ENCODE measurements at places on chromosomes 1 and 21.

DNA sequence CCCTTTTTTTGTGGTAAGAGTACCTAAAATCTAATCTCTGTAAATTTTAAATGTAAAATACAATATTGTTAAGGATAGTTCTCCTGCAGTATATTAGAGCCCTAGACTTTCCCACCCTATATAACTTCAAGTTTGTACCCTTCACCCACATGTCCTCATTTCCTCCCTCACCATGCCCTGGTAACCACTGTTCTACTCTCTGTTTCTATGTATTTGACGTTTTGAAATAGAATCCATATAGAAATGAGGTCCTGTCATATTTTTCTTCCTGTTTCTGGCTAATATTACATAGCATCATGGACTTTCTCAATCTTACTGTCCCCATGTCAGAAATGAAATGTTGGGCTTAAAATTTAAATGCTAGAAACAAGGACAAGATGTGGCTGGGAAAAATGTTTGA, 24.8 kb downstream of the GBP7 start:
- no peak for DNase-seq

DNA sequence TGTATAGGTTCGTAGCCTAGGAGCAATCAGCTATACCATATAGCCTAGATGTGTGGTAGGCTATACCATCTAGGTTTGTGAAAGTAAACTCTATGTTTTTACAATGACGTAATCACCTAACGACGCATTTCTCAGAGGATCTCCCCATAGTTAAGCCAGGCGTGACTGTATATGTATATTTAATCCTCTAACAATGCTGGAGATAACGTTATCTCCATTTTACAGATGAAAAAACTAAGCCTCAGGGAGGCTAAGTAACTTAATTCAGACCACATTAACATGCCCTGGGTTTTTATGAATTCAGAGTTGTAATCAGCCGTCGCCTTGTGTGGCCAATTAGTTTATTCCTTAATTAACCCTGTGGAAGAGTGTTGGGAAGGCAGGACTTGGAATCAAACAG, 107.7 kb upstream of the PLXNA2 start:
- DNase-seq = no peak

GRCh38 chr21:34351786-34352241, 12.0 kb upstream of the KCNE2 start:
- DNase-seq = peak; percentile 16

DNA sequence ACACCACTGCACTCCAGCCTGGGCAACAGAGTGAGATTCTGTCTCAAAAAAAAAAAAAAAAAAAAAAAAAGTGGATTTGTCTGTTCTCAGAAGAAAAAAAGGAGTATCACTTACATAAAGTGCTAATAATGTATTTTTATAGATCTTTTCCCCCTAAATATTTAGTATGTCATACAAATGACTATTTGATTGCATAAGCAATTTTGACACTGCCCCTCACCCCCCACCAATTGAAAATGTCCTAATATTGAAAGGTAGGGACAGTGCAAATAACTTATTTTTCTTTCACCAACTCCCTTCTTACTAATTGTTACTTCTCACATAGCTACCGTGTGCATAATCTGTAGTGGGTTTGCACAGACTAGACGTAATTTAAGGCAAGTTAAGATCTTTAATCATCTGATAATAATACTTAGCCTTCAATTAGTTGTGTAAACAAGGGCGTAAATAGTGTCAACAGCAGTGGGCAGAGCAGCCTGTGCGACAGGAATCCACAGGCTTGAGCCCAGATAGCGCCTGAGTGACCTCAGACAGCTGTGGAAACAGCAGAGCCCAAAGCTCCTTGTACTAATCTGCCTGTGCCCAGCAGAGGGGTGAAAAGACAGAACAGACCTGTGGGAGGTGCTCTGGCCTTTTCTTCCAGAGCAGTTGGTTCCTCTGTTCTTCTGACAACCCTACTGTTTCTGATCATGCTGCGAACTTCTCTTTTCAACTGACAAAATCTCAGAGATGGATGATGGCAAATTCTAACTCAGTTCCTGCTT, 4.5 kb upstream of the IER5 start:
- peak; percentile 62 for DNase-seq

DNA sequence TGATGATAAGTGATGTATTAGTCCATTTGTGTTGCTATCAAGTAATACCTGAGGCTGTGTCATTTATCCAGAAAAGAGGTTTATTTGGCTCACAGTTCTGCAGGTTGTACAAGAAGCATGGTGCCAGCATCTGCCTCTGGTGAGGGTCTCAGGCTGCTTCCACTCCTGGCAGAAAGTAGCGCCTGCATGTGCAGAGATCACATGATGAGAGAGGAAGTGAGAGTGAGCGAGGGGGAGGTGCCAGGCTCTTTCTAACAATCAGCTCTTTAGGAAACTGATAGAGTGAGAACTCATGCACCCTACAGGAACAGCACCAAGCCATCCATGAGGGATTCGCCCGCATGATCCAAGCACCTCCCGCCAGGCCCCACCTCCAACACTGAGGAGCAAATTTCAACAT, 2.2 kb upstream of the FHAD1 start:
- DNase-seq = no peak

DNA sequence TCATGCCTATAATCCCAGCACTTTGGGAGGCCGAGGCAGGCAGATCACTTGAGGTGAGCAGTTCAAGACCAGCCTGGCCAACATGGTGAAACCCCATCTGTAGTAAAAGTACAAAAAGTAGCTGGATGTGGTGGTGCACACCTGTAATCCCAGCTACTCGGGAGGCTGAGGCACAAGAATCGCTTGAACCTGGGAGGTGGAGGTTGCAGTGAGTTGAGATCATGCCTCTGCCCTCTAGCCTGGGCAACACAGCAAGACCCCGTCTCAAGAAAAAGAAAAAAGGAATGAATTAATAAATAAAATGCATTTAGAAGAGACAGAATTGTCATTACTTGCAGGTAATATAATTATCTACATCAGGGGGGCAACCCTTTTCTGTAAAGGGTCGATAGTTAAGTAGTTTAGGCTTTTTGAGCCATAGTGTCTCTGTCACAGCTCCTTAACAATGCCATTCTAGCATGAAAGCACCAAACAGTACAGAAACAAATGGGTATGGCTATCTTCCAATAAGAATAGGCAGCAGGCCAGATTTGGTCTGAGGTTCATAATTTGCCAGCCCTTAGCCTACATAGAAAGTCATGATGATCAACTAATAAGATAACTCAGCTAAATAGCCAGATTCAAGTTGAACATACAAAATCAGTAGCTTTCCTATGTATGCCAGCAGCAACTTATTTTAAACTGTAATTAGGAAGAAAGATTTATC, 56.8 kb downstream of the RPRD2 start:
- peak; percentile 30 for DNase-seq

- peak; percentile 34 for DNase-seq
These were observed 15.0 kb upstream of the TMEM201 start for GRCh38 chr1:9573723-9574122.
